Stimulated activated CD8-positive, alpha-beta memory T cell treated with anti-CD3 and anti-CD28 coated beads, Interleukin-4, amount 100 ng/mL, for 4 hours (primary cell): ENCODE measurements at places on chromosomes 16 and 17.

DNA sequence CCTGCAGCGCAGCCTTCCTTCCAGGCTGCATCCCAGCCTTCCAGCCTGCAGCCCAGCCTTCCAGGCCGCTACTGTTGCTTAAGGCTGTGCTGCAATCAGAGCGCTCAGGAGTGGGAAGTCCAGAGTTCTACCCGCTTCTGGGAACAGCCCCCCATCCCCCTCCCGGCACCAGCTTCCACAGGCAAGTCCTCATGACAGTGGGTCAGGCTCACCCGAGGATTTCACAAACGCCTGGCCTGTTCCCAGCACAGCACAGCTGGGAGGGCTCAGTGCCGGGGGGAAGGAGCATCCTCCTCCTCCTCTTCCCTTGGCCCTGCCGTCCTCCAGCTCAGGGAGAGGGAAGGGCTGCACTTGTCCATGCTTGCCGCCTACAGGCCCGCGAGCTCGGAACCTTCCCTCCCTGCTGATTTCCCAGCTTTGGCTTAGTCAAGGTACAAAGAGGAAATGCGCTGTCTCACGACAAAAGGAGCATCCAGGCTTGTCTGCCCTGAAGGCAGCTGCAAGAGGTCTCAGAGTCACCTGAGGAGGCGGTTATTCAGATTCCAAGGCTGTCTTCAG lies 8.3 kb downstream of the SOCS3 start:
- DNase-seq = no peak

DNA sequence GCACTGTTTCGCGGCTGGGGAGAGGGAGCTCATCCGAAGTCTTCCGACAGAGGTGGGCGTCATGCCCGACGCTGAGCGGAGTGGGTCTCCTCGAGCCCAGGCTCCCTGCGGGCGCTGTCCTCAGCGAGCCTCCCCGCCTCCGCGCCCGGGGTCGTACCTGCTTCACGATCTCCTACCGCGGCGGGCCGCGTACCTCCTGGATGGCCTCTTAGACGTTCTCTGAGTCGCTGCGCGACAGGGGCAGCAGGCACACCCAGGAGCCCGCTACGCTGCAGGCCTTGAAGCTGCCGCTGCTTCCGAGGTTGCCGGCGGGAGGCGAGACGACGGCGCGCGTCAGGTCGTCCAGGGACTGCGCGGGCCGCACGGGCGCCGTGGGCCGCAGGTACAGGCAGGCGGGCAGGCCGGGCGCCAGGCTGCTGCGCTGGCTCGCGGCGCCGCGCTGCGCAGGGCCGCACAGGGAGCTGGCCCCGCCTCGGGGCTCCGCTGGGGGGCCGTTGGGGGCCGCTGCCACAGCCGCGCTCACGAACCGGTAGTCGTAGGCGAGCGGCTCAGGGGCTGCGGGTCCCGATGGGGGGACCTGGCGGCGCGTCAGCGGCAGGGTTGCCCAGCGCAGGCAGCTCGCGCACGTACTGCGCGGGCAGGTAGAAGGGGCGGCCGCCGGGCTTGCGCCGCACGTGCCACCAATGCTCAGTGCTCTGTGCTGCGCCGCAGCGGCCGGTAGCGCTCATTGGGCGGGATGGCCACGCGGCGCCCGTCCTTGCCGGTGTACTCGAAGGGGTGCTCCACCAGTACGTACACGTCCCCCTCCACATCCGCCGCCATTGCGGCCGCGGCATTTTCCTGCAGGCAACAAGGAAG lies 116.4 kb upstream of the SMURF2 start:
- DNase-seq = no peak

GRCh38 chr16:27952811-27953210 lies 110.7 kb downstream of the GSG1L start:
- DNase-seq = no peak

DNA sequence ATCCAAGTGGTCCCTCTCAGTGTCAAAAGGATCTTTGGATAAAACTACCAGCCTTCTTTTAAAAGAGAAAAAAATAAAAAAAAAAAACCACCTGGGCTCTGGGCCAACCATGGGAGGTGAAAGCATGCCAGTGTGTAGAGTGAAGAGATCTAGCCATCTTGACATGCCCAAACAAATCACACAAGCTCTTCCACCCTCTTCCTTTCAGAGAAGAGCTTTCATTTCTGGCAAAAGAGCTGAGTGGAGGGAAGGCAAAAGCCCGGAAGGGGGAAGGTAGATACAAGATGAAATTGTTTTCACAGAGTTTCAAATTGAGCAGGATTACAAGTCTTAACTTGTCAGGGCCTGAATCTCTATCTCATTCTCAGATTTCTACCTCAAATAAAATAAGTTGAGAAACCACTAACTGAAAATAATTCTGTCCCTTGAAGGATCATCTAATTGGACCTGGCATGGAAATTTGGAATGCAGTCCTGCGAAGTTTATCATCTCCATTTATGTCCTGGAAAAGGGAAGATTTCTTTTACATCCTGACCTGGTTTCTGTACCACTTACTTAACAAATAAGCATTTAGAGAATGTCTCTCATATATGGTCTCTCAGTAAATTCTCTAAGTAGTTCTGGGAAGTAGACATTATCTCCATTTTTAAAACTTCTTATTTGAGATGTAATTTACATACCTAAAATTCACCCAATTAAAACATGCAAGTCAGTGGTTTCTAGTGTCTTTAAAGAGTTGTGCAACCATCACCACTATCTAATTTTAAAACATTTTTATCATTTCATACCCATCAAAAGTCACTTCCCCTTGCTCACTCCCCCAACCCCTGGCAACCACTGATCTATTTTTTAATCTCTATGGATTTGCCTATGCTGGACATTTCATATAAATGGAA lies 93.7 kb downstream of the TANGO6 start:
- no peak for DNase-seq

GRCh38 chr16:9258423-9259051 lies 167.1 kb downstream of the HAPSTR1 start:
- DNase-seq = no peak

GRCh38 chr16:1823821-1824220 lies 2.8 kb downstream of the HAGH start:
- DNase-seq = no peak

GRCh38 chr17:50476545-50477315 lies 1.9 kb upstream of the RSAD1 start:
- no peak for DNase-seq

DNA sequence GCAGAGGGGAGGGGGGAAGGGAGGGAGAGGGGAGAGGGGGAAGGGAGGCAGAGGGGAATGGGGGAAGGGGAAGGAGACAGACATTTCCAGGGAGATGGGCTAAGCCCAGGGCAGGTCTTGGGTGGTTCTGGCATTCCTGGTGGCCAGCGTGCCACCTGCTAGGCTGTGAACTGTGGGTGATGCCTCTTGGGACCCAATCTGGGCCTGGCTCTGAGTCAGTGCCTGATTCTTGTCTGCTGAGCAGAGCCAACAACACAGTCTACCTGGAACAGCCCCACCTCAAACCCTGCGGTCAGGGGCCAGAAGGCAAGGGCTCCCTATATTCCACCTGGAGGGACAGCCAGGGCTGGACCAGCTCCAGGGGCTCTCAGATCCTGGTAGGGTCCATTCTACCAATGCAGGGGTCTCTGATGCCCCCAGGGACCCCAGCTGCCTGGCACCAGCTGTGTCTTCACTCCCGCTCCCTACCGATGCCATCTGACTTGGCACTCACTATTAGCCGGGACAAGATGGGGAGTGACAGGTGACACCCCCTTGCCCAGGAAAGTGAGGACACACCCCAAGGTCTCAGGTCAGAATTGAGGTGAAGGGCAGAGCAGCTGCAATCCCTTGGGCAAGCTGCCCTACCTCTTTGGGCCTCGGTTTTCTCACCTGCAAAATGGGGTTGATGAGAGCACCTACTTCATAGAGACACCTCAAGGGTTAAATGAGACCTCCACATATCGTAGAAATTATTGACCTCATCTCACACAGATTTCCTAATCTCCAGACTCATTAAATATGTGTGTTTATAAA lies 87.2 kb downstream of the LITAF start:
- no peak for DNase-seq

GRCh38 chr16:77396461-77396860 lies 38.4 kb downstream of the ADAMTS18 start:
- no peak for DNase-seq

DNA sequence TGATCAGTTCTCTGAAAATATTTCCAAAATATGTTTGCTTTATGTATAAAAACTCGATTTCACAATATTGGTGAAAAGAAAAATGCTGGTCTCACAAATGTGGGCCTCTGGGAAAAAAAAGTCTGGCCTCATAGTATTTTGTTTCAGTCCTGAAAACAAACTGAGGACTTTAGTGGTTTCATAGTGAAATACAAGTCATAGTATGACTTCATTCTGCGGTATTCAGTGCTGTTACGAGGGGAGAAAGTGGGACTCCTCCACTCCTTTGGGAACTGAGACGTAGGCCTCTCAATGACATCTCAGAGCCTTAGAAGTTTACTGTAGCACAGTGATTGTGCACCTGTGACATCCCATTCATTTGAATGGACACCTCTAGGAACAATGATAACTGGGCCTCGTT lies 56.0 kb downstream of the CYB561 start:
- DNase-seq = no peak

DNA sequence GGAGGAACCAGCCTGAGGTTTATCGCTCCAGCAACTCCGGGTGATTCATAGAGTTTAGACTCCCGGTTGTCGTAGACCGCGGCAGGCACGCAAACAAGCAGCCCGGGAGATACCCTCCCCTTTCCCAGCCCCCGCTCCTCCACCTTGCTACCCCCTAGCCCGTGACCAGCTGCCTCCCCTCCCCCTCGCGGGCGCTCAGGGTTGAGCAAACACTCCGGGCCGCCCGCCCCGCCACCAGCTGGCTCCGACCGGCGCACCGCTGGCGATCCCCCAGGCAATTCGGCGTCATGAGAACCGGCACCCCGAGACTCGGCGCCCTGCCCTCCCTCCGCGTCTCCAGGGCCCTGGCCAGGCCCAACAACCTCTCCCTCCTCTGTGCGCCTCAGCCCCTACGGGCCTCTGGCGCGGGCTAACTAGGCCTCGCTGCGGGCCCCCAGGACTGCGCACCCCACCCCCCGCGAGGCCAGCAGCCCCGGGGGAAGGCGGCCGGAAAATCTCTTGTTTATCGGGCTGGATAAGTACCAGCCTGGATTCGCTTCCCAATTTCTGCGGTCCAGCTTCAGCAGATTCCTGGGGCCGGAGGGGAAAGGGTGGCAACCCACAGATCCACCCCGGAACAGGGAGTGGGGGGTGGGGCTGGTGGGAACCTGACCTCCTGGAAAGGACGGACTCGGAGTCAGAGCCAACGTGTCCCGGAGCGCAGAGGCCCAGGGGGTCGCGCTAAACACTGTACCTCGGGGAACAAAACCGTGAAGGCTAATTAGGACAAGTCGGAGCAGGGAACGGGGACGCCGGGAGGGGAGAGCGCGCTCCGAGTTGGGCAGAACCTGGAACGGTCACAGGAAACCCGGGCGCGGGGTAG lies 951 bp upstream of the GPRC5C start:
- DNase-seq = no peak

DNA sequence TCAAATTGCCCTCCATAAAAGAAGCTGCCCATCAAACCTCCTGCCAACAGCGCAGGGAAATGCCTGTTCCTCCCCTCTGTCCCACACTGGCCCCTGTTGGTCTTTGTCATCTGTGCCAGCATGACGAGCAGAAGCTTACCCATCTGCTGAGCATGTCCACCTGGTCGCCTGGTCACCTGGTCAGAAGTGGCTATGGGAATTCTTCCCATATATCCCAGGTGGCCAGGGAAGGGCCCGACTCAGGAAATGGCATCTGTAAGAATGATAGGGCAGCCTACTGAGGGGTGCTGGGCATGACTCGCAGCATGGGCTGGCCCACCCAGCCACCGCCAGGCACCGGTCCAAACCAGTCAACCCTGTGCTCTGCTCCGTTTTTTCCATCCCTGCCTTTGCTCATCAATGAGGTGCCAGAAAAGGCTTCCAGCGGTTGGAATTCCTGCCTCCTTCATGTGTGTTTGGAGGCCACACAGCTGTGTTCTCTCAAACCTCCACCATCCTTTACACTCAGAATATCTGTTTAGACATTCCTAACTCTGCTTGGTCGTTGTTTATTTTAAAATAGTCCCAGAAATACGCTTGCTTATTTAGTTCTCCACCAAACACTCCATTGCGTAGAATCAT lies 145.2 kb downstream of the CLEC16A start:
- no peak for DNase-seq

- DNase-seq = no peak
Observed at GRCh38 chr17:3189961-3190360, 7.4 kb upstream of the OR1A2 start.

GRCh38 chr16:72937916-72938794 lies 109.8 kb downstream of the ZFHX3 start:
- no peak for DNase-seq

GRCh38 chr16:668519-669171 lies 713 bp downstream of the RHOT2 start:
- no peak for DNase-seq

DNA sequence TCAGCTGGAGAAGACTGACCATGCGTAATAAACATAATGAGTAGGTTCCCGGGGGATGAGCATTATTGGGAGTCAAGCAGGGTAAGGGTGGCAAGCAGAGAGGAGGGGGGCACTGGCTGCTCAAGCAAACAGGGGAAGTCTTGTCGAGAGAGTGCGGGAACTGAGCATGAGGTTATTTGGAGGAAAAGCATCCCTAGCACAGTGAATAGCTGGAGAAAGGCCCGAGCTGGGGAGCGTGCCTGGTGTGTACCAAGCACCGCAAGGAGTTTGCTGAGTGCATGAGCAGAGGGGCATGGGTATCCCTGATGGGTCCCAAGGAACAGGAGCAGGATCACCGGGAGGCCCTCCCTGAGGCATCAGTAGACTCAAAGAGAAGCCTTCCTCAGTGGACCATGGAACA lies 17.2 kb downstream of the CYTH1 start:
- no peak for DNase-seq

DNA sequence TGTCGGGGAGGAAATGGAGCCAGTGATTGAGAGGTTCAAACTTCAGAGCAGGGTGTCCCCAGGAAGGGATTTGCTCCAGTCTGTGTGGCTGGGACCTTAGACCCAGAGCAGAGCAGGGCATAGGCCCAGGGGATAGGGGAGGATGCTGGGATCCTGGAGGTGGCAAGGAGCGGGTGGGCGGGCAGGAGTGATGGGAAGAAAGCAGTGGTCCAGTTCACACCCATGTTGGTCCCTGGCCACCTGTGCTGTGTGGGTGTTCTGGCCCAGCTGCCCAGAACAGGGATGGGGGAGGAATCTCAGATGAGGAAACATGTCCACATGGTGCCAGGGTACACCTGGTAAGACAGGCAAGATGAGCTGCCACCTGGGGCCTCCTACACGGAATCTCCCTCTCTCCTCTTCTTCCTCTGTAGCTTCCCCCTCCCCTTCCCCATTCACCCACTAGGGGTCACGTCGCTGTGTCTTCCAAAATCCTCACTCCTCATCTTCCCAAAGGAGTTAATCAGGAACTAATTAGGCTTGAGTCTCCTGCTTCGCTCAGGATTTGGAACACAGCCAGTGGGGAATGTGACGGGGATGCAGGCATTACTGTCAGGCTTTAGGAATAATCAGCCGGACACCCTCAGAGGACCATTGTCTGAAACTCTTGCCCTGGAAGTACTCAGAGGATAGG lies 2.3 kb downstream of the BEAN1 start:
- DNase-seq = no peak

GRCh38 chr17:38425744-38426143 lies 2.5 kb upstream of the ARHGAP23 start:
- no peak for DNase-seq
